Activated CD4-positive, alpha-beta T cell treated with anti-CD3 and anti-CD28 coated beads for 4 hours (primary cell): ENCODE measurements at places on chromosomes 2 and 18.

DNA sequence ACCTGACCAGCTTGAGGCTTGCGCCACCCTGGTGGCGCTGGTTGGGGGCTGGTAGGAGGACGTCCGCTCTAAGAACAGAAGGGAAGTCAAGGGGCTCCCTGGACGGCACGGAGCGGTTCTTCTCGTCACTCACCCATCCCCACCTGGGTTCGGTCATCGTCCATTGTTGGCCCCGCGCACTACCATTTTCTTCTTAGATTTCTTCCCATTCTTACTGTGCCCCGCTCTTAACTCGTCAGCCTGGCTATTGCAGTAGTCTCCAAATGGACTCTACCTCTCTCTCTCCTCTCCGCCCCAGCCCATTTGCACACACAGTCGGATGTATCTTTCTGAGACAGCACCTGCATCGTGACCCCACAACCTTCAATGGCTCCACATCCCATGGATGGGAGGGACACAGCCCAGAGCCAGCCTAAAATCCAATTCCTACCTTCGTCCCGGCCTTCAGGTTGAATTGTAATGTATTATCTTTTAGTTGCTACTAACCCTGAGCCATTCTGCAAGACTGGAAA, 814 bp upstream of the RAB1A start:
- DNase-seq, result no peak

DNA sequence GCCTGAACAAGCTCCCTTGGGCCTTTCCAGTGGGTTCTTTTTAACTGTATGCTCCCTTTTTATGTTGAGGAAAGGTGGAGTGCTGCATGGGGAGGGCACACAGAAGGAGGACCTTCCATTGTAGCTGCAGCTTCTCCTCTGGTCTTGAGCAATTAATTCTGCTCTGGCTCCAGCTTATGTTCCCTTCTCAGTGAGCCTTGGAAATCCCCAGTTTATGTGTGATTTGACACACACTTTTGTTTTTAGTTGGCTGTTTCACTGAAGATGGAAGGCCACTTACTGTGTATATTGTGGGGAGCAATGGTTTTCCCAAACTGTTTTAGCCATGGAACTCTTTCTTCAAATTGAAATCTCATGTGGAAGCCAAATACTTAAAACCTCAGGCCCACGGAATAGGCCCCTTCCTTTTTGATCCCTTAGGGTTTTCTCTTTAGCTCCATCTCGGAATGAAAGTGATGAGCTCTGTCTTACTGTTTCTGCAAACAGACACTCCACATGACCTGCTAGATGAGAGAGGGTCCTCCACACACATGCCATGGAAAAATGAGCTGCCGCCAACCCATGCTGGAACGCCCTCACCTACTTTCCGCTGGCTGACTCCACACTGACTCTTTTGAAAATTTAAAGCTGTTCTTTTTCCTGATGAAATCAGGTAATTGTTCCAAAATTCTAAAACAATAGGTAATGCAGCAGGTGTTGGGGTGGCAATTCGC, 280.9 kb upstream of the SIX2 start:
- no peak for DNase-seq

GRCh38 chr2:34961822-34962221, 1362.7 kb upstream of the FAM98A start:
- DNase-seq, result no peak

GRCh38 chr2:177106212-177106611, 106.4 kb upstream of the HNRNPA3 start:
- no peak for DNase-seq

- DNase-seq, result no peak
These were observed 225.1 kb upstream of the LRRTM1 start for GRCh38 chr2:80529466-80530165.

- no peak for DNase-seq
These were observed 28.0 kb downstream of the LHCGR start for GRCh38 chr2:48727560-48727959.

DNA sequence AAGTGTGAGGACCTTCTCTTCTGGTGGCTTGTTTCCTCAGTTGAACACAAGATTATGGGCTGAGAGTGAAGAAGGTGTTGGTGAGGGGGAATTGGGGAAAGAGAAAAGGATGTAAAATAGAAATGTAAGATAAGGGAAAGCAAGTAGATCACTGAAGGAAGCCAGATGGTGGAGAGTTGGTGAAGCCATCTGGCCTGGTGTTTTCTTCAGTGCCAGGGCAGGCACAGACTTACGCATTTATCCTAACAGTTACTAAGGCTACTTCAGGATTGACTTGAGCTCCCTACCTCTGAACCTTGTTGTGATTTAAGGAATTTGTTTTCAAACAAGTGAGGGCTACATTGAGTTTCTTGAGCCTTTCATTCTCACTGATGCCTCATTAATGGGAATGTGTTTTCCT, 113.8 kb downstream of the GALNT1 start:
- DNase-seq, result no peak

GRCh38 chr2:156087875-156088274, 244.6 kb downstream of the NR4A2 start:
- no peak for DNase-seq

DNA sequence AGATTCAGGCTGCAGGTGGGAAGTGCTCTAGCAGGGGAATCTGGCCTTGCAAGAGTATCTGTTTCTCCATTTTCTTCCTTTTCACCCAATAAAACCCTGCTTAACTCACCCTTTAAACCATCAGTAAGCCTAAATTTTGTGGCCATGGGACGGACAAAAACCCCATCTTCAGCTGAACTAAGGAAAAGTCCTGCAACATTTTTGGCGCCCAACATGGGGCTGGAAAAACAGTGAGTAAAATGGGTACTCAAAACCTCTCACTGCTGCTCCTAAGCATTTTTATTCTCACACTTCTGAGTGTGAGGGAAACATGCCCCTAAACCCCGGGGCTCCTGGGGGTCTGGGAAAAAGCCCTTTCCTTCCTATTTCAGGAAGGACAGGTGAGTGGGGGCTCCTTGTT, 414.3 kb downstream of the ZNF804A start:
- no peak for DNase-seq

- no peak for DNase-seq
These were observed 201.8 kb upstream of the KLHL14 start for GRCh38 chr18:32974421-32975162.

DNA sequence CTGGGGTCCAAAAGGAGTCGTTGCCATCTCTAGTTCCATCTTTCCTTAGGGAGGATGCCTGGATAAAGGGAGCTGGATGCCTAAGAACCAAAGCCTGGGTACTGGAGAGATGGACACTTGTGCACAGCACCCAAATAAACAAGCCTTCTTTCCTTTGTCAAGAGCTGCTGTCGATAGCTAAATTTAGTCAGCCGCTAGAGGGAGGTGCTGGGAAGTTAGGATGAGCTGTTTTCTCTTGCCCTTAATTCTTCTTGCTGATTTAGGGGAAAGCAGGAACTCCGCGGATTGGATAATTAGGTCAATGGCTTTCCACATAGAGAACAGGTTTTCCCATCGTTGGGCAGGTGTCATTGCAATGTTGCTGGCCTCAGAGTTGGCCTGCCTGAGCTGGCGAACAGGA, 30.9 kb upstream of the SERPINB12 start:
- DNase-seq, result no peak

- DNase-seq, result no peak
These were observed 61.0 kb downstream of the MAP3K20 start for GRCh38 chr2:173136599-173136998.

DNA sequence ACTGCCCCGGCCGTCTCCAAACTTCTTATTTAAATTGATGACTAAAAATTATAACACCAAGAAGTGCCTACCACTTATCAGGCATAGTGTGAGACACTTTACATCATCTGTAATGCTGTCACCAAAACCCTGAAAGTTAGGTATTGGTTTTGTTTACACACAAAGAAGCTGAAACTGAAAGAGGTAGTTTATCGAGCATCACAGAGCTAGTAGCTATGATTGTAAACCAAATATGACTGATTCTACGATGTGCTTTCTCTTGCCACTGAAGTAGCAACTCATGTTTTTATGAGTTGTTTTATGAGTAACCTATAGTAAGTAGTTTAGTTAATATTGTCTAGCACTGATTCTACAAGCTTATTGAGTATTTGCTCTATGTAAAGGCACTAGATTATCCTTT, 31.5 kb downstream of the DYNC1I2 start:
- no peak for DNase-seq

GRCh38 chr2:28339516-28340175, 53.0 kb upstream of the FOSL2 start:
- no peak for DNase-seq

GRCh38 chr18:13700153-13700552, 26.2 kb downstream of the FAM210A start:
- no peak for DNase-seq

DNA sequence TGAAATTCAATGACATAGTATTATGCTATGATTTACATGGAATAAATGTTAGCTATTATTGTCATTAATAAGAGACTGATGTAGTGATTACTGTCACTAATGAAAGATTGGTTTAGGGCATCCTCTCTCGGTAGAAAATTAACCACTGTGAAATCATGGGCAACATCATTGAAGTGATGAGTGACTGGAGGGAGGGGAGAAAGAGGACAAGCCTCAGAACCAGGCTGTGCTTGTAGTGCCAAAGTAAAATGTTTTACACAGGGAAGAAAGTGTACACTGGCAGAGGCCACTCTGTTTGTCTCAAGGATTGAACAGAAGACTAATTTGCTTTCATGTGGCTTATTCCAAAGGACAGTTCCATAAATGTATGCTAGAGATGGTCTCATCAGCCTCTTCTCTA, 456.2 kb upstream of the TCF4 start:
- no peak for DNase-seq

DNA sequence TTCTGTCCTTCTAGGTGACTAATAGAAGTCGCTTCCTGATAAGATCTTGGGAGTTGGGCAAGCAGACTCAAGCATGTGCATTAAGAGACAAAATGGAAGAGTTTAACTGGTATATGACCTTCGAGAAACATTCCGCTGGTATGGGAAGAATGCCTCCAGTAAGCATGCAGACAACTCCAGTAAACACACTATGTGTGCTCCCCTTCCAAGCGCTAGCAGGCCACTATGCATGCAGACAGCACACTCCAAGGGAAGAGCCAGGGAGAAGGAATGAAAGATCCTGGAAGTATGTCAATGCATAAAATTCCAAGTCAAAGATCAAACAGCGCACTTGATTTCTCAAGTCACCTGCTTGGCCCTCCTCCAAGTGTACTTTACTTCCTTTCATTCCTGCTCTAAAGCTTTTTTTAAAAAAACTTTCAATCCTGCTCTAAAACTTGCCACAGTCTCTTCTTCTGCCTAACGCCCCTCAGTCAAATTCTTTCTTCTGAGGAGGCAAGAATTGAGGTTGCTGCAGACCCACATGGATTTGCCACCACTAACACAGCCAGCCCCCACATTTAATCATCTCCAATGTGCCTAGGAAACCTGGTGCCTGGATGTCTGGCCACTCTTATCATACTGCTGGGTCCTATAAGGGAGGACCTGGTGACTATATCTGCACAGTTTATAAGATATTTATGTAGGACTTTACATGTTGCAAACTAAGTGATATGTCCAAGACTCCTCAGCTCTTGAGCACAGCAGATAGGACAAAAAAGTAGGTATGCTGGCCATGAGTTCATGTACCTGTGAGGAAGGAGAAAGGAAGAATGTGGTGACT, 239.8 kb downstream of the PDE11A start:
- DNase-seq, result no peak

DNA sequence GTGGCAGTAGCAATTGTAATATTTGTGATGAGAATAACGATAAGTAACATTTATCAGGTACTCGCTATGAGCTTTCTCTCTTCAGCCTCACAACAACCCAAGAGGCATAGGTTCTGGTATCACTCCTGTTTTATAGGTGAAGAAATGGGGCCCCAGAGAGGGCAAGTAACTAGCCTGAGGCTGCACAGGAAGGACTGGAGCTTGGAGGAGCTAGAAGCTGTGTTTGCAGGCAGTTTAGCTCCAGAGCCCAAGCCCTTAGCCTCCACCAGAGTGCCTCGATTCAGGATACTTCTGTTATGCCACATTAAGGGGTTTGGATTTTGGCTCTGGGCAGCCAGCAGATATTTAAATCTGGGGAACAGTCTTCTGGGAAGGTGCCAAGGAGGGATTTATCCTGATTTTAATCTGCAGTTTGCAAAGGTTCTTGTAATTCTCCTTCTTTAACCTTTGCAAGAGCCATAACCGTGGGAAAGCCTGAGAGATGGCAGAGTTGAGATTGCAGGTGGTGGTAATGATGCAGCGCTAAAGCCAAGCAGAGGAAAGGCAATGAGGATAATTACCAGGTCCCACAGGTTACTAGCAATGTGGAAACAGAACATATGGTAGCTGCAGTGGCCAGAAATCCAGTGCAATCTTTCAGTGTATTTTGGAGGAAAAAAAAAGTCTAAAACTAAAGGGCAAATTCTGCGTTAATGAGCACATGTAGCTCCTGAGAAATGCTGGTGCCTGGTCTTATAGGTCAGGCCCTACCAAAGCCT, 9.1 kb downstream of the MOCOS start:
- DNase-seq, result no peak

- no peak for DNase-seq
These were observed 149.3 kb downstream of the VWC2L start for GRCh38 chr2:214560176-214560575.

DNA sequence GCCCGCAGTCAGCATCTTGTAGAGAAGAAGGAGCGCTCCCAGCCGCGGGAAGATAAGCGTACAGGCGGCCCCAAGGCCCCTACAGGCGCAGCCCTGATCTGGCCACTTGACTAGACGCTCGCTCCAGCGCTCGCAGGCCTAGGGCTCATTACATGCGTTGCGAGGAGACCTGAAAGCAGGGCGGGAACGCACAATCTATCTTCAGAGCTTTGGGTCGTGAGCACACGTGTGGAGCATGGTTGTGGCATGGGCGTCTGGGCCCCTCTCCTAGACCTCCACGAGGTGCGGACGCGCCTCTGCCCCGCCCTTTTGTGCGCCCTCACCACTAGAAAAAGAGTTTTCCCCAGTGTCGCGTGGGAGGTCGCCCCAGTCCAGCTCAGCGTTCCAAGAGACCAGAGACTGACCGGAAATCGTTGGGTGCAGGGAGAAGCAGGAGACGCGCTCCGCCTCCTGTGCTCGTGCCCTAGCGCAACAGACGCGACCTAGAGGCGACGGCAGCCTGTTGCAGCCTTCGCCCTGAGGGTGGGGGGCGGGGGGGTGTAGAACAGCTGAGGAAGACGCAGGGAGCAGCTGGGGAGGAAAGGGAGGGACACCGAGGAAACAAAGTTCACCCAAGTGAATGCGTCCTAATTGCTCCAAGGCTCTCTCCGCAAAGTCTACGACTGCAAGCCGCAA, 12.6 kb downstream of the NR4A2 start:
- DNase-seq, result no peak

DNA sequence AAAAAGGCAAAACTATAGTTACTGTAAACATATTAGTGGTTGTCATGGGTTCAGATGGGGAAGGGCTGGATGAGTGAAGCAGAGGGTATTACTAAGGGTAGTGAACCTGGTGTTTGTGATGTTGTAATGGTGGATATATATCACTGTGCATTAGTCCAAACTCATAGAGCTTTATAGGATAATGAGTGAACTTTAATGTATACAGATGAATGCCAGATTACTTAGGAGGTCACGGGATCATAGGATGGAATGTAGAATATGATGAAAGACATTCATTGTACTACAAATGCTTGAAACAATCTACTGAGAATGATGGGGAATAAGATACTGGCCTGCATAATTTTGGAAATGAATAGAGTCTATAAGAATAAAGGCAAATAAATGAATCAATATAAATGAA, 226.7 kb upstream of the ZNF804A start:
- no peak for DNase-seq
